ENCODE measurements at places on chromosomes 3 and 15. TPM values are rescaled to one million over a fixed set of nuclear protein-coding genes. Genes with fewer than 3 reads are reported as not detected.

PTH1R gene
- 3.1 TPM for total RNA-seq

CTNNB1 gene
- total RNA-seq, result 120 TPM

SLC35G2 gene
- 16.5 TPM for total RNA-seq

CADPS gene
- total RNA-seq, result not detected

APBA2 gene
- total RNA-seq, result 18.4 TPM

Data from Caki2 (cell line).